ENCODE measurements at places on chromosomes 3 and 15. TPM values are rescaled to one million over a fixed set of nuclear protein-coding genes. Genes with fewer than 3 reads are reported as not detected.

LRRIQ4 gene
- total RNA-seq = not detected

ABHD6 gene
- total RNA-seq = 4.9 TPM

CCDC9B gene
- 178 TPM for total RNA-seq

LTF gene
- 5.4 TPM for total RNA-seq

CCDC13 gene
- total RNA-seq = 1.1 TPM

IGDCC3 gene
- total RNA-seq = not detected

ONECUT1 gene
- total RNA-seq = not detected

PLSCR1 gene
- total RNA-seq = 43.5 TPM

TNFAIP8L3 gene
- total RNA-seq = 4.8 TPM

SPESP1 gene
- total RNA-seq = 1.8 TPM

PLA2G4F gene
- total RNA-seq = 0.48 TPM

ZNF621 gene
- 14.0 TPM for total RNA-seq

EFHB gene
- total RNA-seq = 0.59 TPM

ZIC1 gene
- not detected for total RNA-seq

KBTBD13 gene
- 3.3 TPM for total RNA-seq

PEX5L gene
- total RNA-seq = 0.11 TPM

SCN11A gene
- total RNA-seq = 0.05 TPM

RPN1 gene
- 84.9 TPM for total RNA-seq

STIMATE gene
- 11.2 TPM for total RNA-seq

ALDH1A3 gene
- 7.8 TPM for total RNA-seq

DAPK2 gene
- total RNA-seq = 31.8 TPM

ERC2 gene
- total RNA-seq = 6.2 TPM

CTXND1 gene
- 5.6 TPM for total RNA-seq

EAF2 gene
- total RNA-seq = 1.9 TPM

SEMA3F gene
- 10.0 TPM for total RNA-seq

IL17RE gene
- total RNA-seq = 1.1 TPM

CCRL2 gene
- total RNA-seq = 1.3 TPM

MYO5C gene
- 2.0 TPM for total RNA-seq

P3H2 gene
- 17.7 TPM for total RNA-seq

MEX3B gene
- 2.6 TPM for total RNA-seq

HAPLN3 gene
- 9.8 TPM for total RNA-seq

ARHGAP31 gene
- total RNA-seq = 35.7 TPM

UPK1B gene
- total RNA-seq = not detected

STRA6 gene
- 0.13 TPM for total RNA-seq

CEMIP gene
- 0.46 TPM for total RNA-seq

FMN1 gene
- 2.2 TPM for total RNA-seq

GRK7 gene
- total RNA-seq = 0.08 TPM

CLDN18 gene
- total RNA-seq = not detected

OR4M2 gene
- not detected for total RNA-seq

MELTF gene
- 10.8 TPM for total RNA-seq
